Anterior cingulate cortex (tissue), 58 donors: ENCODE measurements at places on chromosomes 16 and 17.

DNA sequence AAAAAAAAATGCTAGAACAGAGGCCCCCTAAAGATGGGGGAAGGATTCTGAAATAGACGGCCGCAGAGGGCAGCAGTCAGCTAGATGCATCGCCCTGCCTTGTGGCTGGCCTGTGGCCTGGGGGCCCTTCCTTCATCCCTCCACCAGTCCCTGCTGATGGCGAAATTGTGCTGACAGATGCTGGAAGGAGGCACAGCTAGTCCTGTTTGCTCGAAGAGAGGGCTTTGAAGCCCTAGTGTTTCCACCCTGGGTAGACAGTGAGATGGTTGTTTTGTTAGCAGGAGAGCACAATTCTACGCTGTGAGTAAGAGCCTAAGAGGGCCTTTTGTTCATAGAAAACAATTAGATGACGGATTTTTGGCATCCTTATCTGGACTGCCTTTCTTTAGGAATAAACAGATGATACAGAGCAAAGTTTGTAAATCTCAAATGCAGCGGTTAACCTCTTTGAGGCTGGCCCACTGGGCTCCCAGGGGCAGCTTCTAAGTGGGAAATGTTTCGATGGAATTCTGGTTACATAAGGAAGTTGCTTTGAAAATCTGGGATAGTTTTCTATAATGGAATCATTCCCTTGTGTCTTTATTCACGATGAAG lies 23.0 kb downstream of the VPS35L start:
- DNase-seq, result peak; percentile 83

- no peak for DNase-seq
These were observed 30.4 kb upstream of the SSTR5 start for GRCh38 chr16:1042049-1042744.

- no peak for DNase-seq
These were observed 3.0 kb downstream of the PFN1 start for GRCh38 chr17:4945176-4945943.

- DNase-seq, result no peak
These were observed 24.7 kb upstream of the KIFC3 start for GRCh38 chr16:57826706-57827625.

- no peak for DNase-seq
These were observed 1.3 kb upstream of the BAIAP2 start for GRCh38 chr17:81033535-81034167.
